ENCODE measurements at places on chromosomes 12 and 14. TPM values are rescaled to one million over a fixed set of nuclear protein-coding genes. Genes with fewer than 3 reads are reported as not detected.

GRCh38 chr14:74258764-74259035, 19.5 kb downstream of the VSX2 start:
- no peak overlapping the region for H3K4me3 ChIP-seq
- DNase-seq = no peak
- H3K27me3 ChIP-seq = peaks cover 25% of the 10 kb centered on the region
- no peaks in the 10 kb centered on the region for H3K36me3 ChIP-seq
- H3K27ac ChIP-seq = no peak overlapping the region
- peaks cover 15% of the 10 kb centered on the region for H3K4me1 ChIP-seq

GRCh38 chr12:109696485-109697269, 16.9 kb upstream of the FAM222A start:
- H3K36me3 ChIP-seq = no peaks in the 10 kb centered on the region
- H3K27me3 ChIP-seq = no peaks in the 10 kb centered on the region
- H3K4me3 ChIP-seq = no peak overlapping the region
- peaks cover 9% of the 10 kb centered on the region for H3K4me1 ChIP-seq
- no peak overlapping the region for H3K27ac ChIP-seq

DNA sequence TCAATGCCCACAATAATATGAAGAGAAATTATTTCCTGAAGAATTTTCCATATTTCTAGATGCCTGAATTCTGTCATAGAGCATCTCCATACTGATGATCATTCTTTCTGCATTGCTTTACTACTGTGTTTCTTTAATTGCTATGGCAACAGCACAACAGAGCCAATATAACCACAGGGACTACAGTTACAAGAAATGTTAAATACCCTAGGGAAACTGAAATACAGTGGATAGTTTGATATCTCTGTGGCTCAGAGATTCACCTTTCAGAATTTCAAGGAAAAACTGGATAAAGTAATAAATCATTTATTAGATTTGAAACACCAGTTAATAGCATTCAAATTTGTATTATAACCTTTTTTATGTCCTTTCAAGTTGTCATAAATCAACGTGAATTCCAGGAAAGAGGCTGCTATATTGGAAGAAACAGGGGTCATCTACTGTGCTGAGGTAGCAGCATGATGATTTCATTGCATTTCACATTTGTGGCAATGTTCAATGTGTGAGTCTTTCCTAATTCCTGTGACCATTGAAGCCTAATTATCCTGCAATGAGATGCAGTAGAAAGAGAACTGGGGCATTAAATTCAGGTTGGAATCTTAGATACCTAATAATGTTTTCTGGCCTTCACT, 267.1 kb downstream of the LRFN5 start:
- H3K4me3 ChIP-seq = no peak overlapping the region
- H3K27me3 ChIP-seq = no peaks in the 10 kb centered on the region
- H3K4me1 ChIP-seq = no peaks in the 10 kb centered on the region
- H3K36me3 ChIP-seq = no peaks in the 10 kb centered on the region
- no peak overlapping the region for H3K27ac ChIP-seq
- no peak for DNase-seq

DNA sequence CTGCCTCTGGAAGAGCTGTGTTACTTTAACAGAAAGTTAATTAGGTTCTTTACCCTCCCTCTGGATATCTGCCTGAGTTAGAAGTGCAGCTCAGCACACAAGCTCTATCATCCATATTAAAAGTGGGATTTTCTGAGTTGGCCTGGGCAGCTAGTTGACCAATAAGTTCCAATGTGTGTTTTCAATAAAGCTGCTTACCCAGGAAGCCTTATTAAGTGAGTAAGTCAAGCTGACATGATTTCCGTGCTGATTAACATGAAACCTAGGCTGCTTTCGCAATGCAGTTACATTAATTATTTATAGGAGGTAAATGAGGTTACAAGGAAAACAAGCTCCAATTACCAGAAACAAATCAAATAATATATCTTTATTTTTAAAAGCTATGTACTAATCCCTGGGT, 4.8 kb downstream of the NEUROD4 start:
- H3K4me3 ChIP-seq = no peak overlapping the region
- H3K36me3 ChIP-seq = no peaks in the 10 kb centered on the region
- no peak for DNase-seq
- no peaks in the 10 kb centered on the region for H3K4me1 ChIP-seq
- peaks cover 34% of the 10 kb centered on the region for H3K27me3 ChIP-seq
- H3K27ac ChIP-seq = no peak overlapping the region

SMAGP gene
- 113 TPM for total RNA-seq

- peaks cover 9% of the 10 kb centered on the region for H3K4me1 ChIP-seq
- no peaks in the 10 kb centered on the region for H3K36me3 ChIP-seq
- DNase-seq = no peak
- H3K27me3 ChIP-seq = no peaks in the 10 kb centered on the region
- peak overlapping the region; percentile 100 for H3K27ac ChIP-seq
Measured at GRCh38 chr14:55052269-55052930, 953 bp downstream of the MAPK1IP1L start.

KCNA5 gene
- total RNA-seq = 3.7 TPM

FOXM1 gene
- 2.2 TPM for total RNA-seq

DNA sequence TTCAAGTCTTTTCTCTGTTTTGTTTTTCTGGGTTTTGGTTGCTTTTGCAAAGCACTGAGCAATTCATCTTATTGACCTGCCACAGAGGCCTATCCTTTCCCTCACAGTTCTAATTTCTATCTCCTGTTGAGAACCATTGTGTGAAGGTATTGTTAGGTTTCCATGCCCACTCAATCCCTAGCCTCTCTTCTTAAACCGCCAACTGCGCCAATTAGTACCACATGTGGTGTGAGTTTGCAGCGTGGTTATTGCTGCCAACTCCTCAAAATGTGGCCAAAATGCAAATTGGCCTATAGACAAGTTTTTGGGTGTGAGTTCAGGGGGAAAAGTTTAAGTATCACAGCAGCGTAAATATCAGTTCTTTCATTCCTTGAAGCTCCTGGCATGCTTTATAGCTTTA, 232.6 kb downstream of the FLRT2 start:
- no peaks in the 10 kb centered on the region for H3K27me3 ChIP-seq
- no peak overlapping the region for H3K4me3 ChIP-seq
- DNase-seq = no peak
- no peaks in the 10 kb centered on the region for H3K36me3 ChIP-seq

KCNH3 gene
- not detected for total RNA-seq

GRCh38 chr12:118055144-118055557, 5.8 kb downstream of the WSB2 start:
- no peak overlapping the region for H3K4me3 ChIP-seq
- no peaks in the 10 kb centered on the region for H3K27me3 ChIP-seq
- H3K36me3 ChIP-seq = no peaks in the 10 kb centered on the region
- peak; percentile 54 for DNase-seq

GRCh38 chr12:119301379-119301778, 33.1 kb upstream of the CCDC60 start:
- DNase-seq = no peak
- no peaks in the 10 kb centered on the region for H3K36me3 ChIP-seq
- H3K4me3 ChIP-seq = no peak overlapping the region
- H3K27me3 ChIP-seq = no peaks in the 10 kb centered on the region

Data from transverse colon (tissue), 4 donors.